ENCODE measurements at places on chromosomes 7 and 10. TPM values are rescaled to one million over a fixed set of nuclear protein-coding genes. Genes with fewer than 3 reads are reported as not detected.

Gene KCND2
- 2.1 TPM for total RNA-seq

Gene SLC26A3
- not detected for total RNA-seq

Gene PRPS1L1
- not detected for total RNA-seq

Gene PDLIM1
- 95.8 TPM for total RNA-seq

Gene GLI3
- total RNA-seq = 10.1 TPM

GRCh38 chr7:88339195-88339922 is 32.7 kb upstream of the STEAP4 start:
- DNase-seq = no peak

GRCh38 chr10:62618054-62618453 is 186.5 kb upstream of the ADO start:
- DNase-seq = no peak

GRCh38 chr10:5493691-5494090 is 5.7 kb downstream of the CALML5 start:
- no peak for DNase-seq

DNA sequence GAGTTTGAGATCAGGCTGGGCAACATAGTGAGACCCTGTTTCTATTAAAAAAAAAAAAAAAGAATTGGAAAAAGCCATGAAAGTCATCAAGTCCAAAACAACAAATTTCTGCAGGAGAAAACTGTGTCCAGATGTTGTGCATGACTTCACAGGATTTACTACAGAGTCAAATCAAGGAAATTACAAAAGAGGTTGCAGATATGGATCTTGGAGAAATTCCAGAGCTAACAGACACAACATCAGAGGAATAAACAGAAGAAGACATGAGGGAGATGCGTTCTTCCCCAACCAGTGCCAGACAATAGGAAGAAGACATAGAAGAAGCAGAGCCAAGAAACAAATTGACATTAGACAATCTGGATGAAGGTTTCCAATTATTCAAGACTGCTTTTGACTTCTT is 24.3 kb upstream of the KCNIP2 start:
- no peak for DNase-seq

DNA sequence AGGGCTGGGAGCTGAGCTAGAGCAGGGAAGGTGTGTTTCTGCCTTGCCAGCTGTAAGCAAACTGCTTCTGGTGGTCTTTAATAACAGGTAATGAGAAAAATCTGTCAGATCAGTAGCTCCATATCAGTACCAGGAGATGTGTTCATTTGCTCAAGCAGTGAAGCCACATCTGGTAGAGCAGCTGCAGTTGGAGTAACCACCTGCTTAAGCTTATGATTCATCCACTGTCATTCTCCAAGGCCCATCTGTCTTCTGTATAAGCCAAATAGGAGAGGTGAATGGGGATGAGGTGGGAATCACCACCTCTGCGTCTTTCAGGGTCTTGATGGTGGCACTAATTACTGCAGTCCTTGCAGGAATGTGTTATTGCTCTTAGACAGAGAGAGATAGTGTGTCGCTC is 18.4 kb upstream of the COBL start:
- DNase-seq = no peak

GRCh38 chr7:54904130-54904529 is 114.7 kb upstream of the EGFR start:
- no peak for DNase-seq
